ENCODE measurements at places on chromosomes 2 and 18. TPM values are rescaled to one million over a fixed set of nuclear protein-coding genes. Genes with fewer than 3 reads are reported as not detected.

DNA sequence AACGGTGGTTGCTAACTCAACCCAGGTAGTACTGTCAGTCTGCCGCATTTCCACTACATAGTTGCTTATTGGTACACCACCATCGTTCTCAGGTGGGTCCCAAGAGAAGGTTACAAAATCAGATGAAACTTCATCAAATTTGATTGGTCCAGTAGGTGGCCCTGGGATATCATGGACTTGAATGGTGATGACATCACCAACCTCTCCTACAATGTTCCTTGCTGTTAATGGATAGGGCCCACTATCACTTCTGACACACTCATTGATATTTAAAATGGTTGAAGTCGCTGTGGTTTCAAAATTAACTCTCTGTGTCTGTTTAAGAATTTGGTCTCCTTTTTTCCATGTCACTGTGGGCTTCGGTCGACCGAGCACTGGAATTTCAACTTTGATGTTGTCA is 94.5 kb downstream of the PLEKHA3 start:
- H3K27me3 ChIP-seq = no peaks in the 10 kb centered on the region
- H3K4me1 ChIP-seq = no peaks in the 10 kb centered on the region
- peaks cover 1% of the 10 kb centered on the region for H3K36me3 ChIP-seq
- H3K27ac ChIP-seq = no peak overlapping the region
- H3K4me3 ChIP-seq = no peak overlapping the region

DNA sequence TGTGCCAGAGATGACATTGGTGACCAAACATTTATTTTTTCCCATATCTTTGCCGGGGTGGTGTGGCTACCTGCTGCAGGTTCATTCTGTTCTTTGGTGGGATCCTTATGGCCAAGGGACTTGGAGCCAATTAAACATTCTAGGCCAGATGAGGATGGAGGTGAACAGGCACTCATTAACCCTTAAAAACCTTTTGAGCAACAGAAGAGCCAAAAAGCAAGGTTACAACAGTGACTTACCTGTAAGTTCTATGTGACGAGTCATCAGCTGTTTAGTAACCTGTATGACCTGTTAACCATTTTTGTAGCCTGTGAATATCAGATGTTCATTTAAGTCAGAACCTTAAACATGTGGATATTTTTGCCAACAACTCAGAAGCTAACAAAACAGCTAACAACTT is 105.6 kb downstream of the XRCC5 start:
- no peak overlapping the region for H3K4me3 ChIP-seq
- no peaks in the 10 kb centered on the region for H3K36me3 ChIP-seq
- H3K4me1 ChIP-seq = peaks cover 10% of the 10 kb centered on the region
- no peak for DNase-seq
- H3K27ac ChIP-seq = no peak overlapping the region

SERPINB13 gene
- polyA plus RNA-seq = not detected

TIGD1 gene
- polyA plus RNA-seq = 6.6 TPM

ANKRD30BL gene
- 0.03 TPM for polyA plus RNA-seq
